ENCODE measurements at places on chromosomes 3 and 15.

DNA sequence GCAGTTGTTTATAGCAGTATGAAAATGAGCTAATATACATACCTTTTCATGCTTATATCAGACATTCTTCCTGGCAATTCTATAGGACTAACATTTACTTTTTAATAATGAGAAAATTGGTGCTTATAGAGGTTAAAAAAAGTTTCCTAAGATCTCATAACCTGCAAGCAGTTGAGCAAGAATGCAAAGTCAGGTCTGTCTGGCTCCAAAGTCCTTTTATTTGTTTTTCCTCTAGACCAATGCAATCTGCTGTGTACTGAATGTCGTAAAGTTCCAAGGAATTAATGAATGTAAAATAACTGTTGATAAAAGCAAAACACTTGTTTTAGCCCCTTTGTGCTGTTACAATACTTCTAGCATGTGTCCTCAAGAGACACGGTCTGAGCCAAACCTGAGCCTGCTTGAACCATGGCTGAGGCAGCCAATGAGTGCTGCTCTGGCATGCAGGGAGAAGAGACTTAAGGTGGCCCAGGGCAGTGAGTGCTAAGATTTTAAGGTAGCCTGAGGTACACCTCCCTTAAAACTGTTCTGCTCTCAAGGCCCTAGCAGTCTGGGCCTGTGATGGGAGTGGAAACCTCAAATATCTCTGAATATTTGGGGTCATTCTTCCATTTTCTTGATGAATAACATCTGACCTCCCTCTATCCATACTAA lies 555.1 kb upstream of the NAALADL2 start:
- no peak for DNase-seq

DNA sequence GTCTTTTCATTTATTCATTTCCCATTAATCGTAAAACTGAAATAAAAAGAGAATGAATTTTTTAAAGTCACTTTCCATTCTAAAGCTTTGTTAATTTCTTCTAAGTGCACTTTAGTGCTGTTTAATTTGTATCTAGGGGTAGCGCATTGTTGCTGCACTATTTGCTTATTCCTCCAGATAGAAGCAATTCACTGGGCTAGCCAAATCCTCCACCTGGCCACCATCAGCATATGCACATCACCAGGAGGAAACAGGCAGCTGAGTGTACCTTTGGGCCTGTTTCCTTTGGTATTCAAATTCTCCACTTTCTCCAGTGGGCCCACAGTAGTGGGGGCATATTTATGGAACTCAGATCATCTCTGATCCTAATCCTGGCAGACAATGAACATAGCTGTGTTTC lies 29.8 kb upstream of the CPB1 start:
- no peak for DNase-seq

DNA sequence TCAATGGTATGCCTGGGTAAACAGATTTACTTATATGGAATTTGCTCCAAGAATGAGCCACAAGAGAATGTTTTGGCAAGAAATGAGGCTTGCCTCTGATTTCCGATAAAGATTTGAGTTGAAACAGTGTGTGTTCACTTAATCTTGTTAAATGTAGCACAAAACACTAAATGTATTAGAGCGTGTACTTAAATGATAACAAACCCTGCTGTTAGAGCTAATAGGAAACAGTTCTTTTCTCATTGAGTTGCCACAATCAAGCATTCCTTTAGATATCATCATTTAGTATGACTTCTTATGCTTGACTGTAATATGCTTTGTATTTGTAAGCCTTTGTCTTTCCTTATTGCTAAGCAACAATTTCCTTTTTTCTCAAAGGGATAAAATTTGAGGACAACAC lies 353.6 kb upstream of the ZNF717 start:
- no peak for DNase-seq

GRCh38 chr3:42033741-42034140 lies 57.4 kb upstream of the TRAK1 start:
- no peak for DNase-seq

- no peak for DNase-seq
These were observed 406.7 kb downstream of the OCA2 start for GRCh38 chr15:27692438-27692837.

DNA sequence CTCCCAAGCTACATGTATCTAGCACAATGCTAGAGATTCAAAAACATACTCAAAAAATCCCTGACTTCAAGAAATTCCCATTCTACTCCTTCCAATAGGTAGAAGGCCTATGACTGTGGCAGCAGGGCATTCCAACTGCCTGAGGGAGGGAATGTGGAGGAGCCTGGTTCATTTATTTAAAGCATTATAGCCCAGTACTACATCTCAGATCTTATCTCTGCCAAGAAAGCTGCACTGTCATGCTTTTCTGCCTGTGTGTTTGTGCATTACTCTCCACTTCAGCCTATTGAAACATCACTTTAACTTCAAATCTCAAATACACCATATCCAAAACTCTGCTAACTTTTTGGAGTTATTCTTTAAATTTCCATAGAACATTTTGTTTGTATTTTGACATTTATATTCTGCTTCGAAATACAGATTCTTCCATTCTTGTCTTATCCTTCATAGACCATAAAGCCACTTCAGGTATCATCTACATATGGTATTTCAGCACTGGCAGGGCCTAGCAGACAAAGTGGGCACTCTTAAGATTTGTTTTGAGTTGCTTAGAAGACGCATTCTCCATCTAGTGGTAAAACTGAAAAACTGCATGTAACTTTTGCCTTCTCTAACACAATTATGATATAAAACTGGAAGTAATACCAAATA lies 59.1 kb upstream of the NEDD4 start:
- no peak for DNase-seq

DNA sequence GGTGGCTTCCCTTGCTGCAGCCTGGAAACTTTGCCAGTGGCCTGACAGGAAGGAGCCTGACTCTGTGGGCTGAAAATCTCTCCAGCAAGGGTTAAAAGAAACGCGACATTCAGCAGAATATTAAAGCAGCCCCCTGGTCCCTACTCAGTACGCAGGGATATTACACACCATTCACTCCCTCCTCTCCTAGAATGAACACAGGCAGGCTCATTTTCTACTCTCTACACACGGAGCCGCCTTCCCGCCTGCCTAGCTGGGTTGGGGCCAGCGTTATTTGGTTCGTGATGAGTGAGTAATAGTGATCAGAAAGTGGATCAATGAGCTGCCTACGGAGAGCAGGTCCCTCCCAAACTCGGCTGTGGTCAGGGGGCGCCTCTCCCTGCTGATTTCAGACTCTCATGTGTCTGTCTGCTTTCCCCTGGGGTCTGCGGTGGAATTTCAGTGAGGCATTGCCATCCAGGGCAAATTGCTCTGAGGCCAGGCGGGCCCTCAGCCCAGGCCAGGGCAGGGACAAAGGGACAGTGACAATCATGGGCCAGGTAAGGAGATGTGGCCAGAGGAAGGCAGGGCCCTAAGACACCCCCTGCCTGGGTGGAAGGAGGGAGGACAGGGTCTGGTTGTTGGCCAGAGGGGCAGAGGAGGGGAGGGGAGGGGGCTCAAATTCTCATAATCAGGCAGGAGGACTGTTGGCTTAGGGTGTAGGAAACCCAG lies 2.8 kb downstream of the EPHB1 start:
- DNase-seq, result no peak

- DNase-seq, result no peak
These were observed 106.0 kb downstream of the TNIK start for GRCh38 chr3:171354049-171354705.

DNA sequence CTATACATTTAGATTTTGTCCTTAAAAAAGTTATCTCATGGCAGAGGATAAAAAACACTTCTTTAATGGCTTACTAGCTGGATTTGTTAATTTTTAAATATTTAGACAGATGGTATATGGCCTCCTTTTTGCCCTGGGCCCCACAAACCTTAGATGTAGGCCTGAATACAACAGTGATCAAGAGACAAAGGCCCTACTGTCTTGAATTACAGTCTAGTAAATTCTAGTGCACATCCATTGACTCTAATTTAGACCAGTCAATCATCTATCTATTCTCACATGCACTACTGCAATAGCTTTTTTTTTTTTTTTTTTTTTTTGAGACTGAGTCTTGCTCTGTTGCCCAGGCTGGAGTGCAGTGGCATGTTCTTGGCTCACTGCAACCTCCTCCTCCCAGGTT lies 452.8 kb downstream of the FHIT start:
- DNase-seq, result no peak

DNA sequence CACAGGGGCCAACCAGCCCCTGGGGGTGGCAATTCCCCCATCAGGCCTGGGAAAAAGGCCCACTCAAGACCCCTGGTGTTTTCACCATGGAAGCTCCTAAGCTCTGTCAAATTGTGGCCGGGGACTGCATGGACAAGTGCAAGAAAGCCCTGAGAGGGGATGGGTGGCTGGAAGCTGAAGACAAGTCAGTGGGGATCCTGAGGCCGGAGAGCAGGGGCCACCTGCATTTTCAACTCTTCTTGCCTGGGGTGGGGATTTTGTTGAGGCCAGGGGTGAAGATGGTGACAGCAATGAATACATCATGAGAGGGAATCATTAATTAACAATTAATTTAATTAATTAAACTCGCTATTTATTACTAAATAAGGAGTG lies 33.9 kb downstream of the FEM1B start:
- no peak for DNase-seq

- DNase-seq, result no peak
These were observed 45.6 kb downstream of the NMD3 start for GRCh38 chr3:161266731-161267150.

GRCh38 chr15:91936927-91937326 lies 83.4 kb downstream of the SLCO3A1 start:
- no peak for DNase-seq

GRCh38 chr3:32414522-32415202 lies 23.0 kb downstream of the CMTM7 start:
- no peak for DNase-seq

DNA sequence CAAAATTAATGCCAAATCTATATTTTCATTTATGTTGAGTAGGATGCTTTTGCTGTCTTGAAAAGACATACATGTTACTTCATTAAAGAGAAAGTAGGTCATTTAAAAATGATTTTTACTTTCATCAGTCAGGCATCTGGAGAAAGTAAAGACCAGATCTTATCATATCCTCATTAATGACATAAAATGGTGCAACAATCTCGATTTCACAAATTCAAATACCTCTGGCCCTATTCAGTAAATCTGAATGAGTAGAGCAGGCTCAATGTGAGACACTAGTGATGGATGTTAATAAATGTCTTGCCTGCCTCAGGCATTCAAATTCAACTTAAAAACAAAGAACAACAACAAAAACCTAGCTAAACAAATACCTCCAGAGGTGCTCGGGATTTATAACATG lies 714.1 kb downstream of the NAALADL2 start:
- DNase-seq, result no peak

- no peak for DNase-seq
These were observed 605 bp downstream of the DCUN1D1 start for GRCh38 chr3:182979674-182980191.

DNA sequence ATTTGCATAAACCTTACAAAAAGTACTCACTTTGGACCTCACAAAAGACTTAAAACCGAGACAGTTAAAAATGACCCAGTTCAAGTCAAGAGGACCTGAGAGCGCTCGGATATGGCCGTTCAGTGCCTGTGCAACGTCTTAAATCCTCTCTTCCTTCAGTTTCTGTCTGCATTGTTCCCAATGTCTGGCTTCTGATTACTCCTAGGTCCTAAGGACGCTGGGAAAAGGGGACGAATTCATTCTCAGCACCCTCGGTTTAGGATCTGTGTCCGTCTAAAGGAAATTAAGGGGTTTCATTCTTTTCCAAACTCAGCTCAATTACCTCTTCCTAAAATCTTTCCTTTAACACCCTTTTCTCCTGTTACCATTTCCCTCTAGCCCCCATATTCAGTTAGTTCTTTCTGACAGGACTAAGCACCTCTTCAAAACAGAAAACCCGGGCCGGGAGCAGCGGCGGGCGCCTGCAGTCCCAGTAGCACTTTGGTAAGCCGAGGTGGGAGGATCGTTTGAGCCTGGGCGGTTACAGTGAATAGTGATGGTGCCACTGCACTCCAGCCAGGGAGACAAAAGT lies 970 bp downstream of the DPPA4 start:
- DNase-seq, result no peak

- no peak for DNase-seq
These were observed 183.3 kb upstream of the ZBTB20 start for GRCh38 chr3:115330430-115330829.

DNA sequence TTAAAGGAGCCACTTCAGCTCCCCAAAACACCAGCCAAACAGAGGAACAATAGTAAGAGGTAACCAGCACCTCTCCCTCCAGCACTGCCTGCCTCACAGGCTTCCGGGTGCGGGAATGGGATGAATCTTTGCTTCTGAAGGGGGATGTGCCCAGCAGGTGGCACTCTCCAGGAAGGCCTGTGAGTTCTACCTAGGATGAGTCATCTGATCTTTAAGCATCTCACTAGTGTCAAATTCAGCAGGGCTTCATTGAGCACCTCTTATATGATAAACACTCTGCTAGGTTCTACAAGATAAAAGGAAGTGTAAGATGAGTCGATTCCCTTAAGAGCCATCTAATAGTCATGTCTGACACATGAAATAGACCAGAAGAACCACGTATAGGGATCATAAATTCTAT lies 237.4 kb upstream of the UMPS start:
- DNase-seq, result no peak

DNA sequence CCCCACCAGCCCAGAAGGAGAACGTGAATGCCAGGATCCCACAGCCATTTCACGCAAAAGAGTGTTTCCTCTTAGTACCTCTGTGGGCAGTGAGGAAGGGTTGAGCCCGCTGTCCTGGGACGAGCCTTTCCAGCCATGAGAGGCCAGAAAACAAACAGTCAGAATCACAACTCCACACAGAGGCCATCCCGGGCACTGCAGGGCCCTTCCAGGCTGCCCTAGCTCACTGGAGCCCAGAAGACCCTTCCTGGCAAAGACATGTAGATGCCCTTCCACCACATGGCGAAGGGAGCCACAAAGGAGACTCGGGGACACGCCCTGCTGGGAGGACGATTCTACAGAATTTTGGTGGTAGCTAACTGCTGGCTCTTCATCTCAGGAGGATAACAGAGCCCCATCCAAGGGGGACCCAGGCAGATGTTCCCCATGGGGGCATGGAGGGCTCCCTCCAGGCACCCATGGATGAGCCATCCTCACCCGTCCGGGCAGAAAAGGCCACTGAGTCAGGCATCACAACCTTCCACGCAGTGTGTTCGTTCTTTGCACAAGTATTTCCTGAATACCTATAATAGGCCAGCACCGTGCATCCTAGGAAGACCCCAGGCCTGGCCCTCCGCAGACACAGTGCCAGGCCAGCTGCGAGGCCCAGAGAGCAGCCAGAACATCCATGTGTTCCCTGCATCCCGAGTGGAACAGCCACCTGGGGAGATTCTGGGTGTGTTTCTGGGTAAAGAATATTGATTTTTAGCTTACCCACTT lies 47.2 kb downstream of the SLC12A8 start:
- no peak for DNase-seq

Data from stimulated activated CD4-positive, alpha-beta T cell treated with anti-CD3 and anti-CD28 coated beads, Interleukin-2, amount 100 ng/mL, for 4 hours (primary cell).